T-helper 17 cell (primary cell): ENCODE measurements at places on chromosomes 2 and 18.

DNA sequence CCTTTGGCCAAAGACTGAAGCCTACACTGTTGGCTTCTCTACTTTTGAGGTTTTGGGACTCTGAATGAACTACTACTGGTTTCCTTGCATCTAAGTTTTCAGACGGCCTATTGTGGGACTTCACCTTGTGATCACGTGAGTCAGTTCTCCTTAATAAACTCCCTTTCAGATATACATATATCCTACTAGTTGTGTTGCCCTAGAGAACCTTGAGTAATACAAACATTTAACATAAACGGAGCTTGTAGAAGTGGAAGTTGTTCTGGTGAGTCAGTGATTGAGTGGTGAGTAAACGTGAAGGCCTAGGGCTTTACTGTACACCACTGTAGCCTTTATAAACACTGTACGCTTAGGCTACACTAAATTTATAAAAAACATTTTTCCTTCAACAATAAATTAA is 107.2 kb upstream of the CDH2 start:
- no peak for DNase-seq

DNA sequence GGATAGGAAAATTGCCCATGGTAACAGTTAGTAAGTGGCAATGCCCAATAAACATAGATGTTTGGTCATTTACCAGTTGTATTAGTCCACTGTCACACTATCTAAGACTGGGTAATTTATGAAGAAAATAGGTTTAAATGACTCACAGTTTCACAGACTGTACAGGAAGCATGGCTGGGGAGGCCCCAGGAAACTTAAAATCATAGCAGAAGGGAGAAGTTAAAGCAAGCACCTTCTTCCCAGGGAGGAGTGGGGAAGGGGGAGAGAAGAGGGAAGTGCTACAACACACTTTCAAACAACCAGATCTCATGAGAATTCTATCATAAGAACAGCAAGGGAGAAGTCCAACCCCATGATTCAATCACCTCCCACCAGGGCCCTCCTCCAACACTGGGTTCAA is 23.4 kb downstream of the NR4A2 start:
- no peak for DNase-seq

- no peak for DNase-seq
Measured at GRCh38 chr2:168632709-168633121, 169.7 kb upstream of the NOSTRIN start.

- no peak for DNase-seq
Measured at GRCh38 chr2:60246583-60246982, 306.9 kb downstream of the BCL11A start.

- DNase-seq: no peak
Measured at GRCh38 chr2:101063352-101064124, 61.4 kb downstream of the RPL31 start.

DNA sequence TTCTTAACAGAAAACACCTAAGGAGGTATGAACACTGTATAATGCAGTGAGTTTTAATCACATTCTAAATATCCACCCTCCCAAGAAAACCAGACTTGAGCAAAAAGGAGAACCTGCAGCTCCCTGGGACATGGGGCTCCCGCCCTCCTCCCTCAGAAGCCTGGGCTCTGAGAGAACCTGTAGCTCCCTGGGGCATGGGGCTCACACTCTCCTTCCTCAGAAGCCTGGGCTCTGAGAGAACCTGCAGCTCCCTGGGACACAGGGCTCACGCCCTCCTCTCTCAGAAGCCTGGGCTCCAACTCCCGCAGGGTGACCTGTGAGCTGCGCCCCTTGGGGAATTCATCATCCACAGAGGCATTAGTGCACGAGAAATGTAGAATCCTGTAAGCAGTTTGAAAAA is 222.9 kb downstream of the SNTG2 start:
- DNase-seq: no peak

GRCh38 chr2:100632037-100632436 is 69.2 kb downstream of the PDCL3 start:
- no peak for DNase-seq

GRCh38 chr2:15929861-15930260 is 10.5 kb upstream of the MYCN start:
- no peak for DNase-seq
